Left lung (tissue), 14 donors: ENCODE measurements at places on chromosomes 3 and 15. TPM values are rescaled to one million over a fixed set of nuclear protein-coding genes. Genes with fewer than 3 reads are reported as not detected.

The RNF111 gene
- total RNA-seq = 34.1 TPM

The SCN11A gene
- total RNA-seq = 0.06 TPM

The SLC22A13 gene
- 0.68 TPM for total RNA-seq

DNA sequence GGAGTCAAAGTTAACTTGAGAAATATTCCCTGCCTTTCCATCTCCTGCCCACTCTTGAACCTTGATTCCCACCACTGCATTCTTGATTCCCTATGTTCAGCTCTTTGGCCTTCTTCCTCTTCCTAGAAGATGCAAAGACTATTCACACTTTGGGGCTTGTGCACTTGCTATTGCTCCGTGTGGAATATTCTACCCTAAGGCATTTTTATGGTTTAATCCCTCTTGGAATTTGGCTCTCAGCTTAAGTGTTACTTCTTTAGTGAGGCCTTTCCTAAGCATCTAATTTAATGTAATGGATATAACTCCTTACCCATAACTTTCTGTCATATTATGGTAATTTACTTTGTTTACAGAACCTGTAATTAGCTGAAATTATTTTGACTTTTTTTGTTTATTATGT is 318.9 kb upstream of the COL8A1 start:
- no peak for DNase-seq

The FGD5 gene
- total RNA-seq = 48.7 TPM

GRCh38 chr3:79414806-79415205 is 353.0 kb downstream of the ROBO1 start:
- peak; percentile 90 for DNase-seq

DNA sequence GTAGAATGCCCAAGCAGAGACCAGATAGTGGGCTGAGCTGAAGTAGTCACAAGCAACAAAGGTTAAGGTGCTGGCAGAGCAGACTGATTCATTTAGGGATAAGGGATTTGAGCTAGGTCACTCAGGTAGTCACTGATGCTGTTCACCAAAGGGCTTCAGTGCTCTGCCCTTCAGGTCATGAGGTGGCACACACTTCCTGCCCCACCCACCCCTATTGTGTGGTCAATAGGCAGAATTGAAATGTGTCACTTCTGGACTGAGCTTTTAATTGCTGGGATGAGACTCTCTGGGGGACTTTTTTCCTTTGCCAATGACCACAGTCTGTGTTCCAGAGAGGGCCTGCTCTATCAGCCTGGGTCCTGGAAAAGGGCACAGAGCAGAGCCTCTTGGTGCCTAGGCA is 2.9 kb upstream of the DIS3L start:
- DNase-seq = no peak

The UROC1 gene
- total RNA-seq = not detected

The EPHB3 gene
- 8.1 TPM for total RNA-seq

The BCHE gene
- total RNA-seq = 13.7 TPM
